Thoracic aorta (tissue), 2 donors: ENCODE measurements at places on chromosomes 7 and 10. TPM values are rescaled to one million over a fixed set of nuclear protein-coding genes. Genes with fewer than 3 reads are reported as not detected.

DNA sequence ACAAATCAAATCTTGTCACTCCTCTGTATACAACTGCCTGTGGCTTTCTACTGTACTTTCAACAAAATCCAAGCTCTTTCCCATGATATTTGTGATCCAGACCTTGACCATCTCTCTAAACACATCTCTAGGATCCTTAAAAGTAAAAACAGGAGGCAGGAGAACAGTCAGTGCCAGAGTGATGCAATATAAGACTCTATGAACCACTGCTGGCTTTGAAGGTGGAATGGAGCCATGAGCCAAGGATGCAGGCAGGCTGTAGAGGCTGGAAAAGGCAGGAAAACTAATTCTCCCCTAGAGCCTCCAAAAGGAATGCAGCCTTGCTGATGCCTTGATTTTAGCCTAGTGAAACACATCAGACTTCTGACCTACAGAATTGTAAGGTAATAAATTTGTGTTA lies 45.5 kb upstream of the LRRN3 start:
- no peak for DNase-seq

DNA sequence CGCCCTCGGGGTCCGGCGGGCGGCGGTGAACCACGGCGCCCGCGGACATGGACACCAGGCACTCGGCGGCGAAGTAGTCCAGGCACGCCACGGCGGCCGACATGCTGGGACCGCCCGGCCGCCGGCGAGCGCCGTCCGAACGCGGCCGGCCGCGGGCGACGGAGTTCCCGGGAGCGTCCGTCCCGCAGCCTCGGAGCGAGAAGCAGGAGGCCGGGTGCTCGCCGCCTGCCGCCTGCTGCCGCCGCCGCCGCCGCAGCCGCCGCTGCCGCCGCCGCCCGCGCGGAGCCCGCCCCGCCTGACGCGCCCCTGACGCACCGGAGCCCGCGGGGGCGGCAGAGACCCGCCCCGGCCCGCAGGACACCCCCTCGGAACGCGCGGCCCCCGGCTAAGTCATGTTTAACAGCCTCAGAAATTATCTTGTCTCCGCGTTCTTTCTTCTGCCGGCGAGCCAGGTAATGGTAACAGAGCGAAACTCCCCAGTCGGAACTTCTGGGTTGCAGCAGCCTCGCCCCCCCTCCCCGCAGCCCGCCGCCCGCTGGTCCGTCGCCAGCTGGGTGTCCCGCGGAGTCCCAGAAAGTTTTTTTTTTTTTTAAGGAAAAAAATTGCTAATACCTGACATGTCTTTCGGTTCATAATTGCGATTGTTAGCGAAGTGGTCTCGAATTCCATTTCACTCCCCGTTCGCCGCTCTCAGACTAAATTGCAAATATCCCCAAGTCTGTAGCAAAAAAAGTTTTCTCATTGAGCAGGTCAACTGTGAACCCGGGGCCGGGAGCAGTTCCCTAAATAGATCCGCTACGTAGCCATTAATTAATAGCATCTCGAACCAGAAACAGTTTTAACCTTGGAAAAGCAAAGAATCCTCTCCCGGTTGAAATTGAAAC lies at the start of gene KLF14:
TSS of gene KLF14 (minus strand) at position 277 of the 884 bp plus-strand sequence. CDS start at position 103, 174 bp downstream.
- no peak for DNase-seq

- DNase-seq: no peak
These were observed 241.6 kb downstream of the NSUN6 start for GRCh38 chr10:18409599-18410397.

DNA sequence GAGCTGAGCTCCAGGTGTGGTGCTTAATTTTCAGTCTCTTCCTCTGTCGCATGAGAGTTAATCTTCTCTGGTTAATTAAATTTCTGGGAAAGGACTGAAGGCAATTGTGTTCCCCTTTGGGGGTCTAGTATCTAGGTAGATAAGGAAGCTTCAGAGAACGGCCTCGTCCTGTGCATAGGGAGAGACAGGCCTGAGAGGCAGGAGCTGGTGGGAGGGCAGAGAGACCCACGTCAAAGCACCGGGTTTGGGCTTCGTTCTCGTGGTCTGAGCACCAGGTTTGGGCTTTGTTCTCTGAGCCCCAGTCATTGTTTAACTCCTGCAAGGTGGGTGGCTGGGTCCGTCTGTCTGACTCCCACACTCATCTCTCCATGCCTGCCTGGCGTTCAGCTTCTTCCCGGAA lies 160.8 kb upstream of the PITRM1 start:
- no peak for DNase-seq

DNA sequence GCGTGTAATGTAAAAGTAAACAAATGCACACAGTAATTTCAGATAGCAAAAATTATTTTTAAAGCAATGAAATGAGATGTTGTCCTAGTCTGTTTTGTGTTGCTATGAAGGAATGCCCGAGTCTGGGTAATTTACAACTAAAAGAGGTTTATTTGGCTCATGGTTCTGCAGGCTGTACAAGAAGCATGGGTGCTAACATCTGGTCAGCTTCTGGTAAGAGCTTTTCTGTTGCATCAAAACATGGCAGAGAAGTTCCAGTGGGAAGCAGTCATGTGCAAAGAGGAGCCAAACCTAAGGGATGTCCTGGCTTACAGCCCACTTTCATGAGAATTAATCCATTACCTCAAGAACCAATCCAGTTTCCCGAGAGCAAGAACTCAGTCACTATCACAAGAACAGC lies 62.9 kb upstream of the MNX1 start:
- DNase-seq: no peak

Gene GARIN1A
- 2.3 TPM for total RNA-seq

Gene CTAGE8
- total RNA-seq: 2.1 TPM

Gene SLC26A3
- total RNA-seq: not detected
